A673 (cell line): ENCODE measurements at places on chromosomes 12 and 14. TPM values are rescaled to one million over a fixed set of nuclear protein-coding genes. Genes with fewer than 3 reads are reported as not detected.

Gene IAPP
- total RNA-seq = not detected in 2 replicates

Gene FBLN5
- 10.7 and 15.7 TPM in 2 replicates for total RNA-seq

Gene NGB
- not detected in 2 replicates for total RNA-seq

Gene DCP1B
- total RNA-seq = 8.8 and 9.7 TPM in 2 replicates

Gene LAG3
- total RNA-seq = 4.1 and 5.5 TPM in 2 replicates

Gene LRP1-AS
- total RNA-seq = not detected in 2 replicates

Gene CIROP
- total RNA-seq = not detected in 2 replicates
